CD4-positive, alpha-beta T cell treated with Interleukin-15 for 4 hours (primary cell): ENCODE measurements at places on chromosomes 5 and 9.
A peak's percentile ranks its signal among the peaks of the same experiment; 100 is the strongest.

DNA sequence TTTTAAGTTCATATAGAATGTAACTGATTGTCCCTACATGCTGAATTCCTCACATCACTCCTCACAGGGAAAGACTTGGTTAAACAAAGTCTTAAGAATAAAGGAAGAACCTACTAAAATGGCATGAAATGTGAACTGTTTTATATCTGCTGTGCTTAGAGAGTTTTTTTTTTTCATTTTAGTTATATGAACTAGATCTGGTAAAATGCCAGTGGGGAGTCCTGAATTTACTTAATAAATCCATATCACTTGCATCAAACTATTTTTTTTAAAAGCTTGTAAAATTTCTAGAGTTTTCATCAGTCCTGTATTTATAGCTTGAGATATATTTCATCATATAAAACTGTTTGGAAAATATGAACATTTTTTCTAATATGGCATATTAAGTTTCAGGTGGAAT is 1528.6 kb downstream of the EFNA5 start:
- DNase-seq, result no peak

DNA sequence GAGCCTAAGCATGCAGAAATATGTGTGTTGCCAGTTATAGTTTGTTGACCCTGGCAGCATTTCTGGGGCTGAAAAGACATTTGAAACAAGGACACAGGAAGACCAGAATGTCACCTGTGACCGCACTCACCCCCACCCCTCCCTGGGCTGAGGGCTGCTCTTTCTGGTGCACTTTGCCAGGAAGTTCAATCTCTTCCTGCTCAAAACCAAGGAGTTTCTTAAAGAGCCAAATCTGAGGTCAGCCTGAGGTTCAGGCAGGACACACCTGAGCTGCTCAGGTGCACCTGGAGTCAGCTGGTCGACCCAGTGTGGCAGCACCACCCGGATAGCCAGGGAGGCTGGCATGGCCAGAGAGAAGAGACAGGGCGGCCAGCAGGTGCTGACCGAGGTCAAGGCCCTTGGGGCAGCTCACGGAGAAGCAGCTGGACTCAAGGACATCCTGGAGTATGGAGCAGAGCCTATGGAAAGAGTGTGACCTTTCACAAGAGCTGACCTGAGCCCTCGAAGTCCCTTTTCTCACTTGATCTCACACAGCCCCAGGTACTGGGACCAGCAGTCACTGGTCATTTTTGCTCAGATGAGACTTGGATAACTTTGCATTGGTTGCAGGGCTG is 376.9 kb upstream of the IRX4 start:
- no peak for DNase-seq

DNA sequence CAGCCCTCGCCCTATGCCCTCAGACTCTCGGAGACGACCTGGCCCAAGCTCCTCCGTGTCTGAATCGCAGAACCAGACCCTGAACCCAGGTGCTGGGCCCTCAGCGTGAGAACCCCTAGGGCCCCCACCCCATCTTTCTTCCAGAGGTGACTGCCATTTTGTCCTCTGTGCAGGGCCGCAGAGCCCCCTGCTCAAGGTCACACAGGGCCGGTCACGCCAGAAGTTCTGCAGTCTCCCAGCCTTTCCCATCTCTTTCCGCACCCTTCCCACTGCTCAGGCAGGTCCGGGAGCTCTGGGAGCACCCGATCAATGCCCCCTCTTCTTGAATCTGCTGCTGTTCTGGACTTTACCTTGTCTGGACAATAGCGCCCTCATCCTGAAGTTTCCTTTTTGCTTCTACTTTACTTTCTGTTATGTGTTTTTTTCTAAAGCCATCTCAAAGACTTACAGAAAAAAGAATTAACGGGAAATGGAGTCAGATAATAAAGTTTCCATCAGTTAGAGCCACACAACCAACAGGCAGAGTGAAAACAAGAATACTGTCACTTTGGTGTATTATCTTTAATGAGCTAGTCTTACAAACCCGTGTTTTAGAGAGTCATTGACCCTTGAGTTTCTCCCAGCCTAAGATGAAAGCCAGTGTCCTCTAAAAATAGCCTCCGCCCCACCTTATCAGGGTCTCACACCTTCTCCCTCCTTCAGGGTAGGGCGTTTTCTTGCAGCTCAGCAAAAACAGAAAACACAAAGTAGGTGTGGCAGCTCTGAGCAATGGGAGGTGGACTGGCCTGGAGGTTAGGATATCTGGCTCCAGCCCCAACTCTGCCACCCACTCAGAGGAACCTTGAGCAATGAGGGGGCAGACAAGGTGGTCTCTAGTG is 1.8 kb downstream of the TMOD1 start:
- no peak for DNase-seq

DNA sequence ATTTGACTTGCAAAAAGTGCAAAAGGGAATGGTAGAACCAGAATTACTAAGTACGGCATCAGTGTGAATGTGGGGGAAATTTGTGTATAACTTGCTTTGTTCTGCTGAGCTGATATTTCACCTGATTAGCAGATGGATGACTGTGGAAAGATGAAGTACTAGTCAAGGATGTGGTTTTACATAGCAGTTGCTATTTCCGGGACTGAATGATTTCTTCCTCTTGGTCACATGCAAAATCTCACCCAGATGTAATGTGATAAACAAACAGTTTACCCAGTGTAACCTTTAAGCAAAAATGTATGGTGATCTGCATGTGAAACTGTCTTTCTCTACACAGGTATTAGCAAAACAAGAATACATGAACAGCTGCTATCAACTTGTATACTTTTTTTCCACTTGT is 46.1 kb downstream of the DCP2 start:
- DNase-seq, result peak; percentile 60

DNA sequence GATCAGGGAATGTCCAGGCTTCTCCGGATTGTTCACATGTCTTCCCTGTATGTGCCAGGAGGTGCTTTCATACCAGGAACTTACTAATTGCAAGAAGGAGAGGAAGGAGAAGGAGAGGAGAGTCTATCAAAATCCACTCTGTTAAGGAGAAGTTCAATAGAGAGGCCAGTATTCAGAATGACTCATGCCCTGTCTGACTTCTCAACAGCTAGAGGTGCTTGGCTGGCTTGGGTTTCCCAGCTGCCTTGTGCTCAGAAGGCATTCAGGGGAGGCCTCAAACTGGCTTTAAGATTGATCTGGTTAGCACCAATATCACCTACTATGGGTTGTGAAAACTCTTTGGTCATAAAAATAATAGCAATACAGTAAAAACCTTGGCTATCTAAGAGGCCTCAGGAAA is 167.9 kb upstream of the GLRA1 start:
- DNase-seq, result no peak

GRCh38 chr9:751137-752051 is 90.1 kb upstream of the DMRT1 start:
- DNase-seq, result no peak

GRCh38 chr5:143870871-143871632 is 59.1 kb downstream of the HMHB1 start:
- DNase-seq, result no peak

DNA sequence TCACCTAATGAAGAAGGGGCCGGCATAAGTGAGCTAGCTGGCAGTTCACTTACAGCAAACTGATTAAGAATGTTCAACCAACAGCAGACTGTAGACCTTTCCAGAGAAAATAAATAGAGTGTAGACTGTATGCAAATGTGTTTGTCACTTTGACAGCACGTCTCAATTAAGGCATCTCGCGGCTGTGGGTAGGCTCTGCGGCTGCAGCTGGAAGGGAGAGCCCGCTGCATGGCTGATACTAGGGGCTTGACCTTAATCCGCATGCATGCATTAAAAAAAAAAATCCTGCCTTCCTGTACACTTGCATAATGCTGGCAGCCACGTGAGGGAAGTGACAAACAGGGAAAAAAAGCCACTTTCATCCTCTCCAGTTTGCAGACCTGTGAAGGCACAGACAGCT is 82.3 kb downstream of the CRB2 start:
- no peak for DNase-seq

DNA sequence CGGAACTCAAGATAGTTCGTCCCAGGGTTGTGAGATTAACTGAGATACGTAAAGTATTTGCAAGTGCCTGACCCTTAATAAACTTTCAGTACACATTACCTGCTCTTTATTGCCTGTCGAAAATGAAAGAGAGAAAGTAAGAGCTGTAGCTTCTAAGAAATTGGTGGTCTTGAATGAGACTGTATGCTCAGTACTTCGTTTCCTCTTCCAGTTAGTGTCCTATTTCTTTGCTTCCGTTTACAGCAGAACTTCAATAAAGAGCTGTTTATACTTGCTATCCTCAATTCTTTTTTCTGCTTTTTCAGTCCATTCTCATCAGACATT is 534 bp downstream of the SRFBP1 start:
- peak; percentile 14 for DNase-seq

DNA sequence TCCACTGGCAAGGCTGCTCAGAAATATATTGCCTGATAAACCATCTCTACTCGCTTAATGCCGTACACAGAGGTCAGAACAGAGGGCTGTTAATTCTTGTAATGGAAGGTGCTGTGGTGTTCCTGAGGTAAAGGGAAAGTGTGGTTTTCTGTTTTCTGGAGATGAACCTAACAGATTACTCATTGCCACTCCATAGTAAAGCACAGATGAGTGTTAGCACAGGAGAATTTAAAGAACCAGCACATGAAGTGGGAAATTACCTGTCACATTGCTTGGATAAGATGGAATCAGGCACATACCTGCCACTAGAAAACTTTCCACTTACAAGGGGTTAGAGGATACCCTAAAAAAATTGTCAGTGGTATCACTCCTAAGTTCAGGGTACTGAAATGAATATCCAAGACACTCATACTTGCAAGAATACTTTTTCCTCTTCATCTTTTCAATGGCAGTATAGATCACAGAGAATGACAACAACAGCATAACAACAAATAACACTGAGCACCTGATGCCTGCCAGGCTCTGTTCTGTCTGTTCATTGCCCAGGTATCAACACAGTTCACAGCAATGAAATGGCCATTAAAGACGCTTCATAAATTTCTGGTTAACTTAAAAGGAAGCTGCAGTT is 152.9 kb upstream of the GNA14 start:
- DNase-seq, result no peak

DNA sequence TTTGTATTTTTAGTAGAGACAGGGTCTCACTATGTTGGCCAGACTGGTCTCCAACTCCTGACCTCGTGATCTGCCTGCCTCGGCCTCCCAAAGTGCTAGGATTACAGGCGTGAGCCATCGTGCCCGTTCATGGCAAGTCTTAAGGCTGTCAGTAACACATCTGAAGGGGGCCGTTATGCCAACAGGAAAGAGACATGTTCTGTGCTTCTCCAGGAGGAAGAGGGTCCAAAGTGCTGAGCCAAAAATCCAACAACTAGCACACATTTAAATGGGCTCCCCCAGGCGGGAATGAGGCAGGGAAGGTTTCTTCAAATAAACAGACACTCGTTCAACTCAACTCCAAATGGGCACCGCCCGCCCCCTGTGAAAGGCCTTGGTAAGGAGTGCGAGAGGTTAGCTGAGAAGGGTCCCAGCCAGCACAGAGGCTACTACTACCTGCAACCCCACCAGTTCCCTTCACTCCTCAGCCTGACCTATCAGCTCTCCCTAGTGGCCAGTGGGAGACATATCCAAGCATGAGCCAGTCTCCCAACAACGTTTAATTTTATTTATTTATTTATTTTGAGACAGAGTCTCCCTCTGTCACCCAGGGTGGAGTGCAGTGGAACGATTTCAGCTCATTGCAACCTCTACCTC is 84.1 kb upstream of the DMRT1 start:
- no peak for DNase-seq

DNA sequence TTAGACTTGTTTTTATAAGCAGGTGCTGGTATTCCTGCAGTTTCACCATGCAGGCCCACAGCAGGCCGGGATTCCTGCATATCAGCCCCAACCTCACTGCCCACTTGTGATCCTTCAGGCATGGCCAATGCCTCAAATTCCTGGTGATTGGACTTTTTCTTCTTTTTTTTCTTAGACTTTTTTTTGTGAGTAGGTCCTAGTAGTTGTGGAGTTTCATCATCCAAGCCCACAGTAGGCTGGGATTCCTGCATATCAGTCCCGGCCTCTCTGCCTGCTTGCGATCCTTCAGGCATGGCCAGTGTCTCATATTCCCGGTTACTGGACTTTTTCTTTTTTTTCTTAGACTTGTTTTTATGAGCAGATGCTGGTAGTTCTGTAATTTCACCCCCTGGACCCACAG is 4.8 kb downstream of the TTF1 start:
- no peak for DNase-seq

DNA sequence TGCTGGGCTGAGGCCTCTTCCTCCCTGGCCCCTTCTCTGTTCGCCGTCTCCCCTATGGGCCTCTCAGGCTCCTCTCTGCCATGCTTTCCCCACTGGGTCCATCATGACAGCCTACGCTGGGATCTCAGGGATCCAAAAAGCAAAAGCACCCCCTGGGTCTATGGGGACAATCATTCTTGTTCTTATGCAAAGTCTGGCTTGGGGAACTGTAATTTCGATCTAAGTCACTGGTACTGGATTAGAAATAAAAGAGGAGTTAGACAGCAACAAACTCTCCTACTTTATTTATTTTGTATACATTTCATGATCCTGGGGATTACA is 86.6 kb downstream of the SLC38A9 start:
- no peak for DNase-seq

GRCh38 chr9:37370968-37371563 is 51.4 kb upstream of the GRHPR start:
- no peak for DNase-seq

- DNase-seq, result no peak
Observed at GRCh38 chr9:92723801-92724323, 40.8 kb downstream of the BICD2 start.

DNA sequence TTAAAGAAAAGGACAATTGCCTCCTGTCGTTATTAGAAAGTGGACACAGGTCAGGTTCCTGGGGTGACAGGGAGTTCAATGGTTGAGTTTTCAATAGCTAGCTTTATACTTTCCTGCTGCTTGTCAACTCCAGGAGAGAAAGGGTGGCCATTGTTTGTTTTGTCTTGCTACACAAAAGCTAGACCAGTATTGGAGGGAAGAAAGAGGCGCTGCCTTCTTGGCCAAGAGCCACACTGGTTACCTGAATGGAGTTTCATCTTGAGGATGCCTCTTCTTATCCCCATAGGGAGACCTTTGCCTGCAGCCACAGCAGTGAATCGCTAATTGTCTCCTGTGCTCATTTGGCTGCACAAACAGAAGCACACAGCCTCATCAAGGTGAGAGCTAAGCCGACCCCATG is 279.4 kb upstream of the GRIA1 start:
- no peak for DNase-seq

DNA sequence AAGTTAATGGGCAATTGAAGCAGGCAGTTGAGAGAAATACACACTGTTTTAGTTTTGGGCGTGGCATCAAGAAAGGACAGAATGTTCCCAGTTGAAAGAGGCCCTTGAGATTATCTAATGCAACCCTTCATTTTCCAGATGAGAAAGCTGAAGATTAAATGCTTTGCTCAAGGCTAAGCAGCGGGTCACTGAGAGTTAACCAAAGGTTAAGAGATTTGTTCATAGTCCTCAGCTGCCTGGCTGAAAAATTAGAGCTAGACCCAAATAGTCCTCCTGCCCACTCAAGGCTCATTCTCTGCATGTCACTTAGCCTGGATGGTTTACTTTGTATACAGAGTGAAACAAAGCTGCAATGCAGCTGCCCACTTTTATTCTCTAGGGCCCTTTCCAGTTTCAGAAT is 46.7 kb upstream of the MAMDC2 start:
- no peak for DNase-seq

DNA sequence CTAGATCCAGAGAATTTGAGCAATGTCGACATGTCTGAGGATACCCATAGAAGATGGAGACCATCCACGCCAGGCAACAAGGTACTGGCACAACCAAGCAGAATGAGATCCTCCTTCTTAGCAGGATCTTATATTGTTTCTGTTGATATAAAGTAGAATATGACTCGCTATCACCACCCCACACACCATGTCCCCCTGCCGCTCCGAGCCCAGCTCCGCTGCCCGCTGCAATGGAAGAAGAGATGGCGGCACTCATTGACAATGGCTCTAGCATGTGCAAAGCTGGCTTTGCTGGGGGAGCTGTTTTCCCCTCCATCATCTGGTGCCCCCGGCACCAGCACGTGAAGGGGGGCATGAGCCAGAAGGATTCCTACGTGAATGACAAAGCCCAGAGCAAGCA is 49.5 kb upstream of the FBXL7 start:
- no peak for DNase-seq
